ENCODE measurements at places on chromosomes 5 and 9.

DNA sequence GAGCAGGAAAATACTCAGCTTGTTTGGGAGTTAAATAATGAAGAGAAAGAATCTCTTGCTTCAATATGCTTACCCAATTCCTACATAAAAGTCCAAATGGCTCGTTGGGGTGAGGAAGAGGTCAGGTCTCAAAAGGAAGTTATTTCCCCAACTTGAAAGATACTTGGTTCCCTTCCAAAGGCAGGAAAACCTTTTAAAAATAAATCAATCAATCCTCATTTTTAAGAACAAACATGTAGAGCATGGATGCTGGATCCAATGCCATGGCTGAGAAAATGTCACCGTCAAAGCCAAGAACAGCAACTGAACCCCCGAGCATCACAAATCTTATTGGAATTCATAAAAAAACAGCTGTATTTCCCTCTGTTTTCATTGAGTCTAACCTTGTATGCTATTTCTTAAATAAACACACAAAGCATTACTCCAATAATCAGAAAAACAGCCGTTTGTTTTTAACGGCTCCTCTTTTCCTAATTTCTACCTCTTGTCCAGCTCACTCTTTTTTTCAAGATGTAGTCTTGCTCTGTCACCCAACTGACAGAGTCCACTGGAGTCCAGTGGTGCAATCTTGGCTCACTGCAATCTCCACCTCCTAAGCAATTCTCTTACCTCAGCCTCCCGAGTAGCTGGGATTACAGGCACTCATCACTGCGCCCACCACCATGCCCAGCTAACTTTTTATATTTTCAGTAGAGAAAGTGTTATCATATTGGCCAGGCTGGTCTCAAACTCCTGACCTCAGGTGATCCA, 140.7 kb downstream of the GNA14 start:
- no peak for DNase-seq

GRCh38 chr5:122319897-122320296, 7.9 kb downstream of the SNCAIP start:
- DNase-seq: no peak

- DNase-seq: no peak
These were observed 9.3 kb downstream of the SLC25A48 start for GRCh38 chr5:135843571-135844337.

GRCh38 chr5:179131321-179131835, 71.2 kb downstream of the ZNF354C start:
- DNase-seq: no peak

DNA sequence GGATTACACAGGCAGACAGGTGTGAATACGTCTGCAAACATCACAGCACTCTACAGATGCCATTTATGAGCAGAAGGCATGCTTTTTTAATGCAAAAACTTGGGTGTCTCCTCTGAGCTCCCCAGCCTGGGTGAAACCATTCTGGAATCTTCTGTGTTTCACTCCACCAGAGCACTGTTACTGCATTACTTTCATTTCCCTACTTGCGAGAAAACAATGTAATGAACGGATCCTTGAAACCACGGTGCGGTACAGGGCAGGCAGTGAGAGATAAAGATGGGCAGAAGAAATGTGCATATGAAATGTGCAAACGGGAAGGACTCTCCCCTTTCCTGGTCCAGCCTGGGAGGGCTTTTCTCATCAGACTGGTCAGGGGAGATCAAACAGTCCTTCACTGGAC, 584.3 kb upstream of the KLF4 start:
- no peak for DNase-seq

- DNase-seq: no peak
These were observed 37.1 kb upstream of the CTNNAL1 start for GRCh38 chr9:109050444-109050843.

- no peak for DNase-seq
These were observed 62.3 kb downstream of the HMCN2 start for GRCh38 chr9:130327781-130328348.

DNA sequence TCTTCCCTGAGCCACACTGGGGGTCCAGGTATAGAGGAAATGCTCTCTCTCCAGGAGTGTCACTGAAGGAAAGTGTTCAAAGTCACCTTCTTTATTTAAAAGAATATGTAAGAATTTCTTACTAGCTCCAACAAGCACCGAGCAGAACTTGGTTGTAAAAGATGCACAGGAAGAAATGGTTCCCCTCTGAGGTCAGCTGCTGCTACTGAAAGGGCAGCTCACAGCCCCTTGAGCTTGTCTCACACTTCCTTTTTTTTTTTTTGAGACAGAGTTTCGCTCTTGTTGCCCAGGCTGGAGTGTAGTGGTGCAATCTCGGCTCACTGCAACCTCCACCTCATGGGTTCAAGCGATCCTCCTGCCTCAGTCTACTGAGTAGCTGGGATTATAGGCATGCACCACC, 77.2 kb downstream of the PRRT1B start:
- no peak for DNase-seq

GRCh38 chr5:153352685-153353219, 137.7 kb upstream of the GRIA1 start:
- DNase-seq: no peak

DNA sequence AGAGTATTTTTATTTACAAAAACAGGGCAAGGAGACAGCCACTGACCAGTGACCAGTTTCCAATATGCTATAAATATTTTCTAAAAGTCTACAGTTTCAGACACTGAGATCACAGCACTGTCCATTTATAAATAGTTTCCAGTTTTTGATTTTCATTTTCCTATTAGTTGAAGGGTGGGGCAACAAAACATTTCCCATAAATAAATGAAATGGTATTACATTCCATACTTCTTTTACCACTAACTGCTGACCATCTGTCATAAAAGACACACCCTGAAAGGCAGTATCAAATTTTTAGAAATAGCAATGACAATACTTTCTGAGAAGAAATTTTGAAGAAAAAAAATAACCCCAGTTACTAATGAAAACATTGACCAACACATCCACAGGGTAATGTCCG, 126.7 kb downstream of the ARSB start:
- no peak for DNase-seq

- no peak for DNase-seq
These were observed 51.9 kb downstream of the IPPK start for GRCh38 chr9:92617951-92618510.

DNA sequence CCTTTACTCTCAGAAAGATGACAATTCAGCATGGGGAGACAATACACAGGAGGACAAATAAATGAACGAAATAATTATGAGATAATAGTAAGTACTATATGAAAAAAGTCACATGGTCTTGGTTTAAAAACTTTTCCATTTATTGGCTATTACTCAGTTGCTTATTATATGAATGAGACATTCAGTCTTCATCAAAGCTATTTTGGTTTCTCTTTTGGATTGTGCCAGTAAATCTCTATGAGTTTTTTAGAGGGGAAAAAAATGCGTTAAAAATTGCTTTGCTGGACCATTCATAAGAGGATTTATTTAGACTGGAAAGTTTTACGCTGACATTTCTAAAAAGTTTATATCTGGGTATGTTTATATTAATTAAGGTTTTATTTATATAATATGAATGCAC, 137.7 kb downstream of the AOPEP start:
- no peak for DNase-seq

- DNase-seq: no peak
These were observed 163.2 kb downstream of the CACNA1B start for GRCh38 chr9:138040446-138041430.

DNA sequence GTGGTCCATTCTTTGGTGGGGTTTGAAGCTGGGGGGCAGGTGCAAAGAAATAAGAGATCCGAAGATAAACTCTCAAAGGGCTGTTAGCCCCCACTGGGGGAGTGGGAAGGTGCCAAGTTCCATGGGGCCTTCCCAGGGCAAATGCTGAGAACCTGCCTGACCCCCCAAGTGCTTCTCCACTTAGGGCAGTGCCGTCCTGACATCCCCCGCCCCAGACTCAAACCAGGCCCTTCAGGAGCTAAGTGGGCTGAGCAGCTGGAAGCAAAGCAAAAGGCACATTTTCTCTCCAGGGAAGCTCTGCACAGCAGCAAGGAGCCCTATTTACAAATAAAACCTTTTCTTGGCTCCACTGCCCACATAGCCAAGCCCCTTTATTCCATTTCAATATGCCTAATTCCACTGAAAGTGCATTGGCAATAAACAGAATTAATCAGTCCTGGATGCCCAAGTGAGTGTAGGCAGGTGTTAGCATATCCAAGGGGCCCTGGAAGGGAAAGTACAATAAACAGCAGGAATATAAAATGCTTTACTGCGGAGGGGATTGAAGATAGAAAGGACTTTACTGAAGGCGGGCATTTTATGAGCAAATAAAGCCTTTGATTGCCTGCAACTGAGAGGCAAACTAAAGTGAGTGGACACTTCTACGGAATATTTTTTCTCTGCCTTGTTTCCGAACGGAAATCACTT, 44.6 kb downstream of the WHRN start:
- no peak for DNase-seq

GRCh38 chr9:114382699-114383520, 4.9 kb downstream of the AKNA start:
- peak; percentile 35 for DNase-seq

GRCh38 chr5:6636293-6636692, 3.1 kb downstream of the SRD5A1 start:
- DNase-seq: no peak

DNA sequence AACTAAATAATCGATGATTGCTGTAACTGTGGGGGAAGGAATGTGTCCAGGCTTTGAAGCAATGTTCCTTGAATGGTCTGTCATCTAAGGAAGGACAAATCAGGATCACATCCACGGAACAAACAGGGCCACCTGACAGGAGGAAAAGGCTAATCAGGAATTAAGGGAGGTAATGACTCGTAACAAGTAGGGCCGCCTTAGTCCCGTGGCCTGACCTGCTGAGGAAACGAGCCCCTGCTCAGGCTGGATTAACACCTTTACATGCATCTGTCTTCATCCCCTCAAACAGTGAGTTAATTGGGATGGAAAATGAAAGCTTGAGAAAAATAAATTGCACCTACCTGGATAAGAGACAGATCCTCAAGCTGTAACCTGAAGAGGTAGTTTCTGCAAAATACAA, 227.8 kb downstream of the SEMA5A start:
- DNase-seq: no peak

GRCh38 chr5:31598640-31599611, 40.0 kb upstream of the PDZD2 start:
- DNase-seq: no peak

GRCh38 chr9:133238272-133238850, 29.3 kb upstream of the OBP2B start:
- no peak for DNase-seq

DNA sequence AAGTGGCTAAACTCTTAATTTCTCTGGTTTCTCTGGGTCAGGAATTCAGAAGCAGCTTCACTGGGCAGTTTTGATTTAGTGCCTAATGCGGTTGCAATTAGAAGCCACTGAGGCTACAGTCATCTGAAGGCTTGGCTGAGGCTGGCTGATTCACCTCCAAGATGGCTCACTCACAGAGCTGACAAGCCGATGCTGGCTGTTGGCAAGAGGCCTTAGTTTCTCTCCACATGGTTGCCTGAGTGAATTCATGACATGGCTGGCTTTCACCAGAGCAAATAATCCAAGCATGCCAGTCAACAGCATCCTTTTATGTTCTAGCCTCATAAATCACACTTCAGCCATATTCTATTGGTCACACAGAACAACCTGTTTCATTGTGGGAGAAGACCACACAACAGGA, 2.8 kb upstream of the CDK7 start:
- no peak for DNase-seq

DNA sequence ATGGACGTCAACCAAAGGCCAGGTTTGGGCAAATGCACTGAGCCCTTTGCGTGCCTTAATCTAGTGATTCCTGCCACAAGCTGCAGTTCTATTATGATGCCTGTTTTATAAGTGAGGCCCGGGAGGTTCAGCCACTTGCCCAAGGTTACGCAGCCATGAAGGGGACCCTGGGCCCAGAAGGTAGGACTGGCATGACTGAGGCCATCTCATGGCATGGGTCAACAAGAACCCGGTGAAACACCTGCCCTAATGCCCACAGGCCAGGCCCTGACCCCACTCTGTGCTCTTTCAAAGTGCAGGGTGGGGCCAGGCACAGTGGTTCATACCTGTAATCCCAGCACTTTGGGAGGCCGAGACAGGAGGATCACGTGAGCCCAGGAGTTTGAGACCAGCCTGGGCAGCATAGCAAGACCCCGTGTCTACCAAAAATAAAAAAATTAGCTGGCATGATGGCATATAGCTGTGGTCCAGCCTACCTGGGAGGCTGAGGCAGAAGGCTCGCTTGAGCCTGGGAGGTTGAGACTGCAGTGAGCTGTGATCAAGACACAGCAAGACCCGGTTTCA, 8.6 kb downstream of the NINJ1 start:
- no peak for DNase-seq

DNA sequence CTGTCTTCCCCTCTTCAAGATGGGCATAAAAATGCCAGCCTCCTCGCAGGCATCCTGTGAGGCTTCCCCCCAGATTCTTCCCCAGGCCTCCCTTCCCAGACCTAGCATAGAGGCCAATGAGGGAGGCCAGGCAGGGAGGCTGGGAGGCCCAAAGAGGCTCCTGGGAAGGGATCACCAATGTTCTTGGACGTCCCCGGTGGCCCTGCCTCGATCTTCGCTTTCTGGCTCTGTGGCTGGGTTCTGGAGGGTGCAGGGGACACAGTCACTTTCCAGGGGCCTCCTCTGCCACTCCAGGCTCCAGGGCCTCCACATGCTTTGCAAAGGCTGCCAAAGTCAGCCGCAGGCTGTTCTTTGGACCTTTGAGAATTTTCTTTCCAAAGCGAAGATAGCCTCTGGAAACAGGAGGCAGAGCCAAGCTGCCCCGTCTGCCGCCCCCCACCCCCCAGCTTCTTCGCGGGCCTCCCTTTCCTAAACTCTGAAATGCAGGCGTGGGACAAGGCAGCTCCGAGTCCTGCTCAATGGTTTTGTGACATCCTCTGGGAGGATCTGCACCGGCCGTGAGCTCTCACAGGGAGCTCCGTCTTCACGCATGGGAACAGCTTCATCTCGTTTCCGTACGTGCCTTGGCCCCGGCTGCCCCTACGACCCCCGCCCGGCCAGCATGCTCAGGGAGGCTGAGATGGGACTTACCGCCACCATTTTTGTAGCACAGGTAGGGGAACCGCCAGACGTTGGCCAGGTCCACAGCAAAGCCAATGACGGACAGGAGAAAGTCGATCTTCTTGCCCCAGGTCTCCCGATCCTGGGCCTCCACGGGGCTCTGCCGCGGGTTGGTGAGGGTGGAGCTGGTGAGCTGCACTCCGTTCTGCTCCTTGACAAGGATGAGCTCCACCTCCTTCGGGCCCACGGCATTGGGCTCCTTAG, 2.8 kb downstream of the SLC6A3 start:
- DNase-seq: no peak

GRCh38 chr5:112077180-112077579, 320.2 kb upstream of the NREP start:
- DNase-seq: no peak

GRCh38 chr9:89353989-89354388, 35.7 kb downstream of the SECISBP2 start:
- DNase-seq: no peak

DNA sequence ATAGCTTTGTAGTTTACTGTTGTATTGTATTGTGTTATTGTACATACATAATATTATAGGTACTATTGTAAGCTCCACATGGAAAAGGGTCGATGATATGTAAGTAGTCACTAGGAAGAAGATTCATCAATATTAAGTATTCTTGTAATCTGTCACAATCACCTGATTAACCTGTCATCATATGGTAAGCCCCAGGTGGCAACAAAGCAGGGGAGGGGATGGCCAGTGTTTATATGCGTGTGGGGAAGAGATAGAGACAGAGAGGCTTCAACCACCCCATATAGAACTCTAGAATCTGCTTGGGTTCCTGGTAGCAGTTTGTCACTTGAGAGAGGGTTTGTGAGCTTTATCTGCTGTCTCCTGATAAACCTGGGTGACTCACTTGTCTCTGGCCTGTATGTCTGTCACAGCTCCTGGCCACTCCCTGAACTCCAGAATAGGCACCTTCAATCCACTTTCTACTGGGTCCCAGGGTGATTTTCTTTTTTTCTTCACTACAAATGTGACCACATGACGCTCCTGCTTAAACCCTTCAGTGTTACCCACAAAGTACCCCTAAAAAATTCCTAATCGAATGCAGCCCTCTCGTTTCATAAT, 48.9 kb upstream of the CPEB4 start:
- no peak for DNase-seq
